Fibroblast of skin of scalp (primary cell): ENCODE measurements at places on chromosomes 2 and 18.

- no peak for DNase-seq
These were observed 386.2 kb downstream of the SOX11 start for GRCh38 chr2:6078414-6078813.

DNA sequence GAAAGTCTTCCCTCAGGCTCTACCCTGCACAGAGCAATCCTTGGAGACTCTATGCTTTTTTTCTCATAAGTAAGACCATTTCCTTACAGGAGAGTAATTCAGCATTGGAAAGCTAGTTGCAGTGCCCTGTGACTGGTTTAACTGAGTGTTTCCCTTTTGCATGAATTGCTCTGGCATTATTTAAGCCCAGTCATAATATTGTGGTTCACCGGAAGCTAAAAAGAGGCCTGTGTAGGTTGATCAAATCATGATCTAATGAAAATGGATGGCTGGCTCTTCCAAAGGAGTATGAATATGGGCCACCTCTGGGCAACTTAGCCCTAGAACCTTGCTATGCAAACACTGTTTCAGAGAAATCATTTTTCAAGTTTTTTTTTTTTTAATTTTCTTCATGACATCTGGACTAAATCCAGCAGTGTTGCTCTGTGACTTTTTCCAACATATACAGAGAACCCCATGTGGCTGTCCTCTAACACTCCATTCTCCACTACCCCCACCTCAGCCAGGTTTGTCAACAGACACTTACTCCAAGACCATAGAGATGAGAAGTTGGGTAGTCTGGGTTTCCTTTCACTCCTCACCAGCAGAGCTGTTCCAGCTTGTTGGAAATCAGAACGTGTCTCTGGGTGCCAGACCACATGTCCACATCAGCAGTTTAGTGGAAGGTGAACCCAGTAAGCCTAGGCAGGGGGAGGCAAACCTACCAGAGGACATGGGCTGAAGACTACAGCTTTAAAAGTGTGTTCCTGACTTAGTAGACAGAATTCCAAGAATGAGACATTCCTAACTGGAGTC lies 175.2 kb upstream of the SLC14A2 start:
- no peak for DNase-seq

DNA sequence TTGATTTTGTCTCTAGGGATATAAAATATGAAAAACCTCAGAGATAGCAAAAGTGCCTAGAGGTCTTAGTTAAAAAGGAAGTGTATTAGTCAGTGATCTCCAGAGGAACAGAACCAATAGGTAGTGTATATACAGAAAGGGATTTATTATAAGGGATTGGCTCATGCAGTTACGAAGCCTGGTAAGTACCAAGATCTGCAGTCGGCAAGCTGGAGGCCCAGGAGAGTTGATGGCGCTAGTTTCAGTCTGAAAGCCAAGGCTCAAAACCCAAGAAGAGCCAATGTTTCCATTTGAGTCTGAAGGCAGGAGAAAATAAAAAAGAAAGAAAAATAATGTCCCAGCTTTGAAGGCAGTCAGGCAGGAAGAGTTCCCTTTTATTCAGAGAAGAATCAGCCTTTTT lies 93.3 kb downstream of the COLEC12 start:
- no peak for DNase-seq

DNA sequence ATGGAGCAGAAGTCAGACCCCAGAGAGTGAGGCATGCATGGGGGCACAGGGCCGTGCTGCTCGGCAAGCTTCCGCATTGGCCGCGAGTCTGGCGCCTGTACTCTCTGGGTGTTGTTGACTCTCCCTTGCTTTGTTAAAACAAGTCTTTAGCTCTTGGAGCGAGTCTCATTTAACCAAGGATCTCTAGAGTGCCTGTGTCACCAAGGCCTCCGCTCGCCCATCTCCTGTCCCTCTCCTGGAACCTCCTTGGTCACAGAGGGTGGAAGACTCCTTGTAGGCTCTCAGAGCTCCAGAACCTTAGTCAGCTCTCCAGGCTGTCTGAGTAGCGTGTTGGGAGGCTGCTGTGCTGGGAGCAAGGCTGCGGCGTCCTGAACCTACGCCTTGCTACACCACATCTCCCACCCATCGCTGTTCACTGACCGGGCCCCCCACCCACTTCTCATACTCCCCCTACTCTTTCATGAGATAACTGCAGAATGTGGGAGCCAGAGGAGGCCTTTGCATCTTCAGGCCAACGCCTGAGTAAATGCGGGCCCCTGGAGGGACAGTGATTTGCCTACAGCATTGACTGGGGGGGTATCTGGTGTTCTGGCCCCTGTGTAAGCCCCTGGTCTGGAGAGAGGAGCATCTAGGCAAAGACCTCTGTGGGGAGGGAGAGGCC lies 66.1 kb downstream of the CIB4 start:
- no peak for DNase-seq

DNA sequence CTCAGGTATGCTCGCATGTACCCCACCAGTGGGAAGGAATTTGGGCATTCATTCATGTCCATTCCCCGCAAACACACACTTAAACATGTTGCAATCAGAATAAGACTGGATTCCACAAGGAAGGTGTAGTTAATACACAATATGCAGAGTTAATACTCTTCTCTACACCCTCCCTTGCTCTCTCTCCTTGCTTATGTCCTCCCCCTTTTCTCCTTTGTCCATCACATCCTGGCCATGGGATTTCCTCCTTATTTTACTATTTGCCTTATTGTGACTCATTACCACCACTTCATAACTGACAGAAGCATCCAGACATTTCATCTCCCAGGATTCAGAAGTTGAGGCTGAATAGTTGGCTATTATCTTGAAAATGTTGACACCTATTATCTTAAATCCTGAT lies 473.8 kb upstream of the SPHKAP start:
- DNase-seq = peak; percentile 5

GRCh38 chr18:37582261-37582660 lies 16.7 kb upstream of the CELF4 start:
- no peak for DNase-seq

- DNase-seq = no peak
These were observed 184.2 kb upstream of the ACAA2 start for GRCh38 chr18:49997558-49997957.

- DNase-seq = no peak
These were observed 28.1 kb downstream of the GFPT1 start for GRCh38 chr2:69358914-69359313.

GRCh38 chr18:54991981-54992380 lies 32.7 kb upstream of the CCDC68 start:
- no peak for DNase-seq

GRCh38 chr2:119230219-119231185 lies 6.9 kb downstream of the STEAP3 start:
- DNase-seq = peak; percentile 68

DNA sequence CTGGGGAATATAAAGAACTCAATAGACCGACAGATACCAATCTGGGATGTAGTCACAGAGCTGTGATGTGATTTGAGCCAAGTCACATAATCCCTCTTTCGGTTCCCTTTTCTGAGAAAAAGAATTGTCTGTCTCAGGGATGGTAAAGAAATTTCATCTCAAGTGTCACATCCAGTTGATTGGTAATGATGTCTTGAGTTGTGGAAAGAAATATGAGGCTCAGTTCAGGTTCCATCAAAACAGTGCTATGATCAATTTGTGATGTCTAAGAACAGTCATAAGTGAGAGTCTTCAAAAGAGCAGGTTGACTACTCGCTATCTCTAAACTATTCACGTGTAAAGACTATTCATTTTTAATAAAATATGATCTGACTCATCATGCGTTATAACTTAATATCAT lies 223.3 kb downstream of the METTL4 start:
- DNase-seq = no peak

- no peak for DNase-seq
These were observed 9.4 kb downstream of the SMAD4 start for GRCh38 chr18:51039138-51040112.

DNA sequence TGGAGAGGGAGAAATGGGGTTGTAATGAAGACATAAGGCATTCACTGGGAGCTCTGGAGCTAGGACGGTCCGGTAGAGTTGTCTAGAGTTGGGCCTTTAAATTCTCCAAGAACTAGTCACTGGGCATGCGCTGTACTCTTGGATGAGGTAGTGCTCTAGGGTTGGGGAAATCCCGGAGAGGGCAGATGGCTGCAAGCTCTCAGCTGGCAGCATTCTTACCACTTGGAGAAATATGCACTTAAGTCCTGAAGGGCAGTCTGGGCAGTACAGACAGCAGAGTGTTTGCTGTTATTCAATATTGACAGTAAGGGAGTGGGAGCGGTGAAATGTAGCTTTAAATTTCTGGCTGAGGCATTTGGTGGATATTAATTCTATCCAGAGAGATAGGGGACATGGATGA lies 214.6 kb downstream of the RDH14 start:
- no peak for DNase-seq

DNA sequence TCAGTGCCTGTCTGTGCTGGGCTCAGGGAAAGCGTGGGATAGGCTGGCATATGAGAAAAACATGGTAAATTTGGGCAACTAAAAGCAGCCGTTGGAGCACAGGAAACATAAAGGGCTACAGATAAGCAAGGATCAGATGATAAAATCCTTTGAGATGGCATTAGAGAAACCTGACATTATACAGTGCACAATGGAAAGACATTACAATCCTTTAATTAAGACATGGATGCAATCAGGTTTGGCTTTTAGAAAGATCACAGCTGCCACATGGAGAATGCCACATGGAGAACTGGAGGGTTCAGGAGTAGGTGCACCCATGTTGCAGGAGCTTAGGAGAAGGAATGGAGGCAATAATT lies 117.3 kb downstream of the CDC42EP3 start:
- no peak for DNase-seq

DNA sequence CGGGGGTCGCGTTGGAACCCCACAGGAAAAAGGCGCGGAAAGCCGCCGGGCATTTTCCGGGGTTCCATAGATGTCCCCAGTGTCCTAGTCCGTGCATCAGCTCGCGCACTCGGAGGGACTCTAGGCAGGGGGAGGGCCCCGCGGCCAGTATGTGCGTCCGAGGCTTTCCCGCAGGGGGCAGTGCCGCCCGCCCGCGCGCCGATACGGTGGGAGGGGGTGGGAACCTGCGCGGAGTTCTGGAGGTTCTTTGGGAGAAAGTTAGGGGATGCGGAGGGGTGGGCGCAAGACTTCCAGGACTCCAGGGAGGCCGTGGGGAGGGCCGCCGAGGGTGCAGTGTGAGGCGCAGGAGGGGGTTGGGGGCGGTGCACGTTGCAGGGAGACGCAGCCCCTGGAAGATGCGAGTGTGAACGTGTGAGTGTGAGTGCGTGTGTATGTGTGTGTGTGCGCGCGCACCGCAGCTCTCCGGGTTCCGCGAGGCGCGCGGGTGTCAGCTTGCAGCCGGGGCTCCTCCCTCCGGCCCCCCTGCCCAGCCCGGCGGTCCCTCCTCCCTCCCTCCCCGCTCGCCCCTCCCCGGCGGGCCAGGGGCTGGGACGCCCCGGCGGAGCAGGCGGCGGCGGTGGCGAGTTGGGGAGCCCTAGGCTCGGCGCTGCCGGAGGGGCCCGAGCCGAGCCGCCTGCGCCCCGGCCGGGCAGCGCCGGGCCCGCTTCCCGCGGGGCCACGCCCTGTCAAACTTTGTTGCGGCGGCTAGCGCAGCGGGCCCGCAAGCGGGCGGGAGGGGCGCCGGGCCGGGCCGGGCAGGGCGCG lies at the start of gene TCF7L1:
Gene TCF7L1, plus strand, starts transcription at position 559 of the 804 bp plus-strand sequence. CDS start 293 bp downstream, outside the sequence.
- peak; percentile 90 for DNase-seq

GRCh38 chr18:70234667-70235459 lies 29.4 kb upstream of the RTTN start:
- peak; percentile 67 for DNase-seq

DNA sequence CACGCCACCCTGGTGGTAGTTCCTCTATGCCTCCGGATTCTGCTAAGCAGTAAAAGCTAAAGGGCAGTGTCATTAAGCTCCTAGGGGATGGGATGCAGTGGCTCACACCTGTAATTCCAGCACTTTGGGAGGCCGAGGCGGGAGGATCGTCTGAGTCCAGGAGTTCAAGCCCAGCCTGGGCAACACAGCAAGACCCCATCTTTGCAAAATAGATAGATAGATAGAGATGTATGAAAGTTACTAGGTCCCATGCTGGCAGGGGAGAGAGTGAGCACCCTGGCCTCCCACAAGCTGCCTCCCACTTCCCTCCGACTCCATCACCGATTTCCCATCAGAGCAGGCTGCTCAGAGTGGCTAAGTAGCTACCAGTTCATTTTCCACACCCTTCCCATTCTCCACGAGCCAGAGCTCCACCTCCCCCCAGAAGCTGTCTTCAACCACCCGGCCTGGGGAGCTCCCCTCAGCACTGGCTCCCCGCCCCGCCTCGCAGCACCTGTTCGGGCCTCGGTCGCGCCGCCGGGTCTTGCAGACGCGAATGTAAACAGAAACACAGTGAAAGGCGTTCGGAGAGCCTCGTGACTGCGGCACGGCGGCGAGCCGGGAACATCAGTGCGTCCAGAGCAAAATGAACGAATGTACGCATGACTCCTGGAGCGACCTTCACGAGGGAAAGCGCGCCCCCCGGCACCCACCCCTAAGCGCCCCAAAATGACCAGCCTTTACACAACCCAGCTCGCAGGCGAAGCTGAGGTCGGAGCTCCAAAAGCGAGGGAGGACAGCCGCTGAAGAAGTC lies 598 bp upstream of the CEP68 start:
- no peak for DNase-seq

GRCh38 chr2:73611193-73611592 lies 31.0 kb downstream of the NAT8 start:
- no peak for DNase-seq

- no peak for DNase-seq
These were observed 84.2 kb upstream of the NCK2 start for GRCh38 chr2:105660489-105660888.

DNA sequence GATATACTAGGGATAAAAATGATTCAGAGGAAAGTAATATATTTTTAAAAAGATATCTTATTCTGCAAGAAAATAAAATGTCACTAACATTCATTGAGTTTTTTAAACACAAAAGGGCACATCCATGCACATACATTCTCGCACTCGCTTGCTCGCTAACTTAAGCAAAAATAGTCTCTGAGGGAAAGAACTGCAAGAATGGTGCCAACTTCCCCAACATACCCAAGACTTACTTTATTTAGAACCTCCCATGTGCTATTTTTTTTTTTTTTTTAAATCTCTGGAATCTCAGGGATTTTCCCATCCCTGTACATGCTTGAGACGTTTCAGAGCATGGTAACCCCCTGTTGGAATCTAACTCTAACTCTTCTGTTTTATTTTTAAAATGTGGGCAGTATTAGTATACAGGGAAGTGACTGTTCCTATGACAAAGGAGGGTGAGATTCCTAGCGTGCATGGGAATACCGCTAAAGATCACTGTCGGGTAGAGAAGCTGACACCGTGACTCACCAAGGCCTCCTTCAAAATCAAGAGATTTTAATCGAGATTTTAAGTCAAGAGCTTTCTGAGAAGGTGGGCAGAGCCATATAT lies 187.9 kb upstream of the ZEB2 start:
- DNase-seq = peak; percentile 72

- DNase-seq = no peak
These were observed 22.0 kb downstream of the RELCH start for GRCh38 chr18:62209046-62209445.

- peak; percentile 61 for DNase-seq
These were observed 70.8 kb downstream of the RAPGEF4 start for GRCh38 chr2:172806493-172806892.

GRCh38 chr2:160063271-160063670 lies 856 bp upstream of the PLA2R1 start:
- DNase-seq = peak; percentile 15
